ENCODE measurements at places on chromosomes 2 and 18.

DNA sequence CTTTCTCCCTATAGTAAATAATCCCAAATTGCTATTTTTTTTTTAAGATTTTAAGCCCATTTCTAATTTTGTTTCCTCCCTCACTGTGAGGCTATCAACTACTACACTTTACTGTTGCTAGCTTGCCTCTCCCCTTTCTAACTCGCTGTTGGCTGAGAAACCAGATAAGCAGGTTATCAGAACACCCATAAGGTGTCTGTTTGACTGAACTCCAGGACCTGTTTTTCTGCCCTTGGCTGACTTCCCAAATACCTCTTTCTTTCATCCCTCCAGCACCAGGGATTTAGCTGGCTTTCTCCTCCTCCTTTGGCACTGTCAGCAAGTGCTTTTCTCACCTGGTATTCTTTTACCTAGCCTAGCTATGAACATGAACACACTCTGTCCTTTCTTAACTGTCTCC is 11.1 kb downstream of the TRAK2 start:
- no peak for DNase-seq

- DNase-seq, result peak; percentile 19
Measured at GRCh38 chr2:72859831-72860262, 27.4 kb upstream of the SPR start.

DNA sequence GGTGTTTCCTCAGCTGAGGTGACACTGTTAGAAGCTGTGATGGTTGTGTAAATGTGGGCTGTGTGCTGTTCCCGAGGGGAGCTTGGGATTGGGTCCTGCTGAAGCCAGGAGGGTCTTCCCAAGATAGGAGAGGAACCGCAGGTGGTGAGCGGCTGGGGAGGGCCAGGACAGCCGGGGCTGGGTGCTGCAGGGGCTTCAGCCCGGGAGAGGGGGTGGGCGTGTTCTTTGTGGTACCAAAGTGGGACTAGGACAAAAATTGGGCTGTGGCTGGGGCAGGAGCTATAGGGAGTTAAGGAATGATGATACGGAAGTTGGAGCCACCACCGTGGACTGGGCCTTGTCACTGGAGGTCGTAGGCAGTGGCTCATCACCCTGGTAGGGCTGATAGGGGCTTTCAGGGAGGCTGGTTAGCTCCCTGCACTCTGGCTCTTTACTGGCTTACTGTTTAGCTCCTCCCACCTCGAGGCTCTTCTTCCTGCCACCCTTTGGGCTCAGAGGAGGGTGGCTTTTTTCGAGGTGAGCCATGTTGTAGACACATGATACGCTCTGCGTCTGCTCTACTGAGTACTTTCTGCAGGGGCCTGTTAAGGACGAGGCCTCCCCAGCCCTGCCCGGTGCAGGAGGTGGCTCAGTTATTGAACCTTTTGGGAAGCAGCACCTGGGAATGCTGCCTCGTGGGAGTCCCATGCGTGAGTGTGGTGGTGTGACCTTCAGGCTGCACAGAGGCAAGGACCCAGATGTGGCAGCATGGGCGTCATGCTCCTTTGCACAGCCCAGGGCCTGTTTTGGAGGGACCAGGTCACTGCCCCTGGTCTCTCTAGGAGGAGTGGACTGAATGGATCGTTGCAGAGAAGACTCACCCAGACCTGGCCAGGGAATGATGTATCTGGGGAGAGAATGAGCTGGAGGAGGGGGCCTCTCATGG is 21.6 kb downstream of the ASB1 start:
- no peak for DNase-seq

GRCh38 chr18:12652861-12653401 is 5.0 kb downstream of the SPIRE1 start:
- no peak for DNase-seq

GRCh38 chr18:36872329-36872728 is 43.4 kb downstream of the KIAA1328 start:
- no peak for DNase-seq

DNA sequence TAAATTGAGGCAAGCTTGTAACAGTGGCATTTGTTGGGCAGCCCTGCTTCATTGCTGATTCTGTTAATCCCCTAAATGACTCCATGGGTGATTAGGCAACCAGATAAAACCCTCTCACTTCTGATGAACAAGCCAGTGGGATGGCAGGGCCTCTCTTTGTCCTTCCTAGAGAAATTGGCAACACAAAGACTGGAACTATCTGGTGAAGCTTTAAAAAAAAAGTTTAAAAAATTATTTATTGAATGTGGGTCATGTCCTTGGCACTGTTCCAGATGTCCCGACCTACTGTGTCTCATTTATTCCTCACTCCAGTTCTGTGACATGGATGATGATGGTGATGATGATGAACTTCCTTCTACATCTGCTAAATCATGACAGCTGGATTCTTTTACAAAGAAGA is 30.8 kb downstream of the NRP2 start:
- DNase-seq, result no peak

DNA sequence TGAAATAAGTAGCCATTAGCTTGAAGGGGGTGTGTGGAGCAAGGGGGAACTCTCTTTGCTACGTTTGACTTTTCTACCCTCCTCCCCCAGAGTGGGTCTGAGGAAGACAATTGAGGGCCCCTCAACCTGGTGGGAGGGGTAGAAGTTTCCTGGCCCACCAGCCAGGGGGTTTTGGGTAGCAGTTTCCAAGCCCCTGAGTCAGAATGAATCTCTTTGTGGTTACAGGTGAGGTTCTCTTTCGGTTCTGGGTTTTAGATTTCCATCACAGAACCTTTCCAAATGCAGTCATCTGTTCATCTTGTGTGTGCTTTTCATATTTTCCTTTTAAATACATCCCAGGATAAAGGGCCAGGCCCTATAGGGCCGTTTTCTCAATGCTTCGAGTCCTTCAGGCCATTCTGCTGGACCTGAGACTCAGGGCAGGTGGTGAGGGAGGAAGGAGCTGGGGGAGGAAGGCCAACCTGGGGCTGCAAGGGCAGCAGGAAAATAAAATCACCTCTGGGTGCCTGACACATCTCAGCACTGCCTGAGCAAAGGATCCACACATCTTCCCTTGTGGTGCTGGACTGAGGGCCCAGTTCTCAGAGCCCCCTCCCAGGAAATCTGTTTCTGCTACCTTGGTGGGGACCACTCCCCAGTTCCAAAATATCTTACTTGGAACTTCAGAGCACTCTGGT is 4.7 kb downstream of the LBH start:
- peak; percentile 50 for DNase-seq

DNA sequence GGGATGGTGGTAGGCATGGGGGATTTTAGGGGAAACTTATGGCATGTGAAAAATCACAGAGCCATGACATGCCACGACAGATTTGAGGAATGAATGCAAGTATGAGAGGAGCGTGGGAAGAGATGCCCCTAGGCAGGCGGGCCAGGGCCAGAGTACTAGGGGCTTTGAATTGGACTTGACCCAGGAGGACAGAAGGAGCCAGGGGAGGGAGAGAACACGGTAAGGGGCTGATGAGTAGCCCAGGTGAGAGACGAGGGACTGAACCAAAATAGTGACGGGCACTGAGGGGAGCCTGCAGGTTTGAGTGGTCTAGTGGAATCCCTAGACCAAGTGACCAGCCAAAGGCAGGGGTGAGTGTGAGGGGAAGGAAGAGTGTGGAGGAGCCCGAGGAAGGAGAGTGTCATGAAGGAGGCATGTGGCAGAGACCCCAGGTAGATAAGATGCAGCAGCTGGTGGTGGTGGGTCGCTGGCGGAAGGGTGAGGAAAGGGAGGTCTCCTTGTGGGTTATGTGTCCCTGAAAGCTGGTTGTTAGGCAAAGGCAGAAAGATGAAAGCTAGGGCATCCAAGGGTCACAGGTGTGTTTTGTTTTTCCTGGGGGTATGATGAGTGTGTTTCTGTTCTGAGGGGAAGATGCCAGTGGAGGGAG is 48.7 kb downstream of the ZBTB7C start:
- DNase-seq, result no peak

- no peak for DNase-seq
Measured at GRCh38 chr2:223464071-223464470, 138.1 kb downstream of the SCG2 start.

- no peak for DNase-seq
Measured at GRCh38 chr2:216317831-216318520, 54.3 kb downstream of the MARCHF4 start.

- no peak for DNase-seq
Measured at GRCh38 chr18:75809926-75810255, 382.4 kb upstream of the SMIM21 start.

DNA sequence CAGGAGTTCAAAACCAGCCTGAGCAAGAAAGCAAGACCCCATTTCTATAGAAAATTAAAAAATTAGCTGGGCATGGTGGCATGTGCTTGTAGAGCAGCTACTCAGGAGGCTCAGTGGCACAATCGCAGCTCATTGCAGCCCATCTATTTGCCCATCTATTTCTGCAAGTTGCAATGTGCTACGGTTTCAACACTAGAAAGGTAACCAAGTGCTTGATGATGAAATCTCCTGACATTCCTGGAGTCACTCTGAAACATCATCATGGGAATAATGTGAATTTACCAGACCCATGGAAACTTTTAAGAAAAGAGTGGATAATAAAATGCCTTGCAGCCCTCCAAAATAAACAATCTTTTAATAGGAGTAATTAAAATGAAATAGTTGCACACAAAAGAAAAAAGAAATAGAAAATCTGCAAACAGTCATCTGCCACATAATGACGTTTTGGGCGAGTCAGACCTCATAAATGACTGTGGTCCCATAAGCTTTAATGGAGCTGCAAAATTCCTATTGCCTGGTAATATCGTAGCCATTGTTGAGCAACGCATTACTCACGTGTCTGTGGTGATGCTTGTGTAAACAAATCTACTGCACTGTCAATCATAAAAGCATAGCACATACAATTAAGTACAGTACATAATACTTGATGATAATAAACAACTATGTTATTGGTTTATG is 46.6 kb upstream of the AMMECR1L start:
- no peak for DNase-seq

DNA sequence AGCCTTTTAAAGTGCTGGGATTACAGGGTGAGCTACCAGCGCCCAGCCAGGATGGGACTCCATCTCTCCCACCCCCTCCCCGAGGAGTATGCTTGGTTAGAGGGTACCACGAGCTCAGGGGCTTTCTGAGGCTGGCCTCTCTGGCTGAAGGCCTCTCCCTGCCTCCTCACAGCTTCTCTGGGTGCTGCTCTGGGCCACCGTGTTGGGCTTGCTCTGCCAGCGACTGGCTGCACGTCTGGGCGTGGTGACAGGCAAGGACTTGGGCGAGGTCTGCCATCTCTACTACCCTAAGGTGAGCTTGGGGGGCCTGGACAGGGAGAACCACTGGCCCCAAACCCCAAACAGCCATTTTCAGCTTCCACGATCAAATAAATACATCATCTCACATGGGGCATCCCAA is 2.9 kb downstream of the SLC11A1 start:
- DNase-seq, result no peak

DNA sequence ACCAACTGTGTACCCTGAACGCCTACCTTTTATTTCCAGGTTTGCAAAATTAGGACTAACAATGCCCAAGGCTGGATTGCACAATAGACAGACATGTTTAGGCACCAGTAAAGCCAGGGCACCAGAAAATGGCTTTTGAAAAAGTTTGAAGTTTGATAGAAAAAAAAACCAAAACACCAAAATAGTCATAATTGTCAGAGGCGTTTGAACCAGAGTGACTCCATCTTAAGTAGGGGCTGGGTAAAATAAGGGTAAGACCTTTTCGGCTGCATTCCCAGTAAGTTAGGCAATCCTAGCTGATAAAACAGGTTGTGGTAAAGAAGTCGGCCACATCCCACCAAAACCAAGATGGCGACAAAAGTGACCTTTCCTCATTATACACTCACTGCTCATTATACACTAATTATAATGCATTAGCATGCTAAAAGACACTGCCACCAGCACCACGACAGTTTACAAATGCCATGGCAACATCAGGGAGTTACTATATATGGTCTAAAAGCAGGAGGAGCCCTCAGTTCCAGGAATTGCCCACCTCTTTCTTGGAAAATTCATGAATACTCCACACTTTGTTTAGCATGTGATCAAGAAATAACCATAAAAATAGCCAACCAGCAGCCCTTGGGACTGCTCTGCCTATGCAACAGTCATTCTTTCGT is 105.1 kb upstream of the MSH2 start:
- DNase-seq, result no peak

DNA sequence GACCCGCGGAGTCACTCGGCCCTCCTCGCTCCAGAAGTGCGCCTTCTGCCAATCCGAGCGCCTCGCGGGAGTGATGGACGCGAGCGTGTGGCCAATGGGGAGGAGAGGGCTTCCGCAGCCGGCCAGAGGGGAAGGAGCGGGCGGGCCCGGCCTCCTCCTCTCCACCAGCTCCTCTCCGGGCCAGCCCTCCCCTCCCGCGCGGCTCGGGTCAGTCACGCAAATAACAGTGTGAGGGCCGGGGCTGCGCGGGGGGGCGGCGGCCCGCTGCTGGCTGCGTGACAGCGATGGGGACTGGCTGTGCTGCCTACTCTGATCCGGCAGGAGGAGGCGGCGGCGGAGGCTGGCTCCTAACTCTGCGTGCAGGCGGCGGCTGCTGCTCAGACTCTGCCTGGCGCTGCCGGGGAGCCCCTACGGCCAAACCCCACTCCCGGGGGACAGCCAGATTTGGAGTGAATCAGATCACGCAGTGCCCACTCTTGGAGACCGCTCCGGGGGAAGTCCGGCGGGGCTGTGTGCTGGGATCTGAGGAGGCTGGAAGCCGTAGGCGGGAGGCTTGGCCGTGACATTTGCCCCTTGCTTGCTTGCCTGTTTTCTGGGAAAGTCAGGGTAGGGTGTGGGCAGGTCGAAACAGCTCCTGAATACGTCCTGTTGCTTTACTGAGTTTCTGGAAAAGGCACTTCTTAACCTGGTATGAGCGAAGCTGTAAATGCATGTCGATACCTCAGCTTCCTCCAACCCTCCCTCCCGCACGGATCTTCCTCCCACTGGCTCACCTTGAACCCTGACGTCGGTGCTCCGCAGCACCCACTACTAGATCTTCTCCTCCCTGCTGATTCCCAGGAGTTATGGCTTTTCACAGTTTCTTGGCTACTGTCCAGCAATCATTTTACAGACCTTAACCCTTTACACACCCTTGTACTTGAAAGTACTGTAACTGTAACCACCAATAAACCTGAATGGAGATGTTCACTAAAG is 97.9 kb upstream of the SERTAD2 start:
- DNase-seq, result peak; percentile 12

- no peak for DNase-seq
Measured at GRCh38 chr2:153645599-153645998, 167.0 kb upstream of the RPRM start.

GRCh38 chr18:31424383-31424988 is 23.1 kb upstream of the DSG3 start:
- no peak for DNase-seq

GRCh38 chr2:191565647-191566198 is 112.2 kb upstream of the NABP1 start:
- DNase-seq, result no peak

DNA sequence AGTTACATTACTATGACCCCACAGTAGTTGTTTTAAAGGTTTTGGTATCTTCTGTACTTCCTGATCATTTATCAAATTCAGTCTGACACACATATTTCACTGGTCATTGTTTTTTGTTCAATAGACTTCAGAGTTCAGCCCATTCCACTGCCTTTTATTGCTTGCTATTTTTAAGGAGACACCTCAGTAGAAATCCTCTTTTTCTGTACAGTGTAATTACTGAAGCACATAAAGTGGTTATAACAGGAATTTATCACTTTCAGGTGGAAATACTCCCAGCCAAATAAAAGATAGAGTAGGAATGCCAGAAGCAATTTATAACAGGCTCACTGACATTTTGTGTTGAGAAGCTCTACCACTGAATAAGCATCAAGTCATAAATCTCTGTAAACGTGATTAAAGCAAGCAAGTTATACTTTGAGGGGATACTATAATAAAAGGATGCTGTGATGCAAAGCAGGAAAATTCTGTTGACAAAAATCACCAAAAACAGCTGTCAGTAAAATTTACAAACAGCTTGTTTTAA is 6.6 kb upstream of the BARD1 start:
- no peak for DNase-seq

Data from stimulated activated CD4-positive, alpha-beta T cell treated with anti-CD3 and anti-CD28 coated beads, Interleukin-1b, Interleukin-23, amount 100 ng/mL, for 4 hours (primary cell).